Fibroblast of mammary gland (primary cell): ENCODE measurements at places on chromosomes 1 and 21.

GRCh38 chr1:50348449-50349241 is 74.6 kb downstream of the DMRTA2 start:
- peak; percentile 86 for DNase-seq

GRCh38 chr1:75640137-75640536 is 29.2 kb upstream of the SLC44A5 start:
- DNase-seq = no peak

- peak; percentile 86 for DNase-seq
Observed at GRCh38 chr1:19163261-19163660, 46.8 kb downstream of the UBR4 start.

GRCh38 chr1:11925938-11926292 is 312 bp downstream of the KIAA2013 start:
- no peak for DNase-seq

- DNase-seq = no peak
Observed at GRCh38 chr21:18812308-18812707, 408.7 kb upstream of the TMPRSS15 start.

GRCh38 chr1:221810406-221810805 is 68.5 kb upstream of the DUSP10 start:
- DNase-seq = peak; percentile 73

- DNase-seq = no peak
Observed at GRCh38 chr1:231045286-231045685, 5.2 kb upstream of the FAM89A start.

DNA sequence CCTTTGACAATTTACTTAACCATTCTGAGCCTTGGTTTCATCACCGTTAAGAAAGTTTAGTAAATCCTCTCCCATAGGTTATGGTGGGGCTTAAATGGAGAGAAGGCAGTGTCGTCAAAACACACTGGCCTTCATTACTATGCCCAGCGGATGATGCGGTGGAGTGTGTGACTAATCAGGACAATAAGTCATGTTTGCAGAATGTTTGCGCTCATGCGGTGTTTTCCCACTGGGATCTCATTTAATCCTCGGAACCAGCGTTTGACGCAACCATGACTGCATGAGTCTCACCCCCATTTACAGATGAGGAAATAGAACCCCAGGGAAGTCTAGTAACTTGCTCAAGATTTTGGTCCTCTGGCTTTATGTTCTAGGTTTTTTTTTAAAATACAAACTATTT is 17.5 kb downstream of the SLC26A9 start:
- DNase-seq = peak; percentile 99

GRCh38 chr1:169731446-169731845 is 2.4 kb downstream of the SELE start:
- DNase-seq = no peak

DNA sequence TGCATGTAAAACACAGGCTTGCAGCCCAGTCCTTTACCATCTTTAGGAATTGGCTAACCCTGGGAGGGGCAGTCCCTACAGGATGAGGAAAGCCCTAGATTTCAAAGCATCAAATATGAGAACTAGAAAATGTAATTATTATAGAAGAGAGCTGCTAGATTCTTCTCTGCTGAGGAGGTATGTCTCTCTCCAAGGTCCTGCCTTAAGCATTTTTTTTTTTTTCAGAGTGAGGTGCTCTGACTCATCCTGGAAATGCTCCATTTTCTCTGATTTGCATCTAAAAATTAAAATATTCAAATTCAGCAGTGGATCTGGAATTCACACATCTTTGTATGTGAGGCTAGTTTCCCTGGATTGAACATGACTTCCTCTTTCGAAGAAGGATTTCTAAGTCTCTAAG is 149.8 kb downstream of the ZNF648 start:
- DNase-seq = no peak

- DNase-seq = no peak
Observed at GRCh38 chr1:225860876-225861441, 21.2 kb downstream of the TMEM63A start.

GRCh38 chr1:178330153-178330552 is 166.6 kb downstream of the CLEC20A start:
- DNase-seq = no peak

DNA sequence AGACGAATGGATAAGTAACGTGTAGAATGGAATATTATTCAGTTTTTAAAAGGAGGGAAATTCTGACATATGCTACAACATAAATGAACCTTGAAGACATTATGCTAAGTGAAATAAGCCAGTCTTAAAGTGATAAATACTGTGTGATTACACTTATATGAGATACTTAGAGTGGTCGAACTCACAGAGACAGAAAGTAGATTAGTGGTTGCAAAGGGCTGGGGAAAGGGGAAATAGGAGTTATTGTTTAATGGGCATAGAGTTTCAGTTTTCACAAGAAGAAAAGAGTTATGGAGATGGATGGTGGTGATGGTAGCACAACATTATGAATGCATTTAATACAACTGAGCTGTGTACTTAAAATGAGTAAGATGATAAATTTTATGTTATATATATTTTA is 14.7 kb upstream of the AHCYL1 start:
- DNase-seq = no peak

GRCh38 chr1:32867151-32867550 is 3.6 kb downstream of the FNDC5 start:
- DNase-seq = no peak

- no peak for DNase-seq
Observed at GRCh38 chr1:29653034-29653810, 416.9 kb downstream of the PTPRU start.

DNA sequence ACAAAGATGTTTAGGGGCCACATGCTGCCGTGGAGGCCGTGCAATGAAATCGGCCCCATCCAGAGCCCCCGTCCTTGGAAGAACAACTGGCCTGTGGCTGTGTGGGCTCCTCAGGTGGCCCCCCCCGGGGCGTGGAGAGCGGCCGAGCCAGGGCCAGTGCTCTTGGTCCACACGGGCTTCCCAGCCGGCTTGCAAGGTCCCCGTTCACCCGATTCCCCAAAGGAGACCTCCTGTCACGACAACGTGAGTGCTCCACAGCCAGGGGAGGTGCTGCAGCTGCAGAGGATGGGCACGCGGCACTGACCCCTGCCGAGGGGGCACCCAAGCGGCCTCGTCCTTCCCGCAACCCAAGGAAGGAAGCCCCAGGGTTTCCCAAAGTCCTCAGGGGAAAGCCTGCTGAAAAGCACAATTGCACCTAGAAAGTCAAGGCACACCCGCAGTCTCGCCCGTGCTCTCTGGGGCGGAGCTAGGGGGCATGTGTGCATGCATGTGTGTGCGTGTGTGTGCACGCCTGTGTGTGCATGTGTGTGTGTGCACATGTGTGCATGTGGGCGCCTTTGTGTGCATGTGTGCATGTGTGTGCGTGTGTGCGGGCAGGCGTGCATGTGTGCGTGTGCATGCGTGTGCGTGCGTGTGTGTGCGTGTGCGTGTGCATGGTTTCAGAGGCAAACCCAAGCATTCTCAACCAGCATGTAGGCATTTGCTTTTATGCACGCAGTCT is 48.2 kb downstream of the SLX9 start:
- DNase-seq = no peak

DNA sequence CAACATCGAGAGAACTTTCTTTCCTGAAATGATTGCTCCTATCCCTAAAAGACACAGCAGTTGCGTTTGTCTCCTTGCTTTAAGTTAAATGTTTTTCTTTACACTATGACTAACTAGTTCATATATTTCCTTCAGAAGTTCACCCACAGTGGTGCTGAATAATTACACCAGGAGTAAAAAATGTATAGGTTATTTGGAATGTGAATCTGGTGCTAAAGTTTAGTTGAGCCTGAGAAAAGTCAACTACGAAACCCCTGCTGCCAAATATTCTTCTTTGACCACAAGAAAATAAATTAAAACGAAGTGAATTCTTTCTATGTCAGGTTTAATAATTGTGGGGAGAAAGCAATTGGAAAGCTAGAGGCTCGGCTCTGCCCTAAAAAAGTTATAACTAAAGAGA is 52.8 kb downstream of the C4BPA start:
- no peak for DNase-seq

GRCh38 chr1:42866549-42866948 is 20.1 kb downstream of the ZNF691 start:
- DNase-seq = no peak
